Mesangial cell (primary cell): ENCODE measurements at places on chromosomes 11 and 22. TPM values are rescaled to one million over a fixed set of nuclear protein-coding genes. Genes with fewer than 3 reads are reported as not detected.

PGM2L1 gene
- total RNA-seq: 6.8 and 7.5 TPM in 2 replicates

CHRM4 gene
- 0.25 TPM in 1 of 2 replicates, not detected in the other for total RNA-seq

KDM4D gene
- 1.8 TPM in 2 replicates for total RNA-seq

GSTT2 gene
- total RNA-seq: 0.98 and 2.5 TPM in 2 replicates

NEFH gene
- total RNA-seq: 1.0 and 2.0 TPM in 2 replicates

INS gene
- total RNA-seq: not detected in 2 replicates

ACTN3 gene
- total RNA-seq: under 0.01 and 0.13 TPM in 2 replicates

MYO18B gene
- not detected in 2 replicates for total RNA-seq
